Fibroblast of mammary gland (primary cell): ENCODE measurements at places on chromosomes 1 and 21.

DNA sequence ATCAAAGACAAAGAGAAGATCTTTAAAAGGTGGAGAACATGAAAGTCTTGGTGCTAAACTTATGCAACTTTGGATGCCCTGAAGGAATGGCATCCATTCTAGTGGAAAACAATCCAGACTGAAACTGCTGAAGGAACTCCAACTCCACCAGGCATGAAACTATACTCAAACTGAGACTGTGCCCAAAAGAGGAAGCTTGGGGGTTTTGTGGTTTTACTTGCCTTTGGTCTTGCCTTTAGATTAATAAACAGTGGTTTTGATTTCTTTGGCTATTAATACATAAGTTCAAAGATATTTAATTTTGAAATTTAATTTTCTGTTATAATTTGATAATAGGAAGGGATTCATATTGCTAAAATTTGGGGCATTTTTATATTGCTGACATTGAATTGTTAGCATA lies 17.4 kb upstream of the SLC30A10 start:
- DNase-seq = no peak

DNA sequence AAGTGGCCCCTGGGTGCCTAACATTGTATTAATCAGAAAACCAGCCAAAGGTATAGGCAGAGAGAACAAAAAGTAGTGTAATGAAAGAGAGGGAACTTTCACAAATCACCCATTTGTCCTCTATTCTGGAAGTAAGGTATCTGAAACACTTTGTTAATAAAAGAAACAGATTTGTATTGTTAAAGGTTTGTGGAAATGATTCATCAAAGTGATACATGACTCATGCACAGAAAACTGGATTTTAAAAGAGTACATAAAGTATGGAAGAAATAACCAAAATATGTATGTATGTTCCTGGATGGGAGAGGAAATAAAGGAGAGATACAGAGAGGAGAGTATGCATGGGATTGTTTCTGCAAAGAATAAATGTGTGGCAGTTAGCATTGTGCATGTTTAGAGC lies 126.8 kb downstream of the RGS21 start:
- peak; percentile 36 for DNase-seq

GRCh38 chr1:231327617-231328016 lies 10.0 kb downstream of the EXOC8 start:
- no peak for DNase-seq

DNA sequence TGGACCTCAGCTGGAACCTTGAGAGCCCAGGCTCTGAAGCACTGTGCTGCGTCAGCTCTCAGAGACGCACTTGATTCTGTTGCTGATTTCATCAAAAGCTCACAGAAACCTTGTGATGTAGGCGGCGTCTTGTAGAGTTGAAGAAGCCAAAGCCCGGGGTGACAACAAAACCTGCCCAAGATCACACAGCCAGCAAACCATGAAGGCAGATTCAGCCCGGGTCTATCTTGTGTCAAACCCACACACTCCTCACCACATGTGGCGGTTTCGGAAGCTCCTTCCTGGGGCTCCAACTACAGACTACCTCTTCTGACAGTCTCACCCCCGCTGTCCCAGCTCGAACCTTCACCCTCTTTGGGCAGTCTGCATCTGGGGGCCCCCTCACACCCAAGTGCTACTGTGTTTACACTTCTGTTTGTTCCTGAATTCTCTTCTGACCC lies 50.4 kb downstream of the TENT5C start:
- no peak for DNase-seq

- no peak for DNase-seq
These were observed 353.3 kb downstream of the PBX1 start for GRCh38 chr1:164912290-164912689.

GRCh38 chr1:226662642-226663326 lies 76.3 kb downstream of the ITPKB start:
- peak; percentile 100 for DNase-seq

DNA sequence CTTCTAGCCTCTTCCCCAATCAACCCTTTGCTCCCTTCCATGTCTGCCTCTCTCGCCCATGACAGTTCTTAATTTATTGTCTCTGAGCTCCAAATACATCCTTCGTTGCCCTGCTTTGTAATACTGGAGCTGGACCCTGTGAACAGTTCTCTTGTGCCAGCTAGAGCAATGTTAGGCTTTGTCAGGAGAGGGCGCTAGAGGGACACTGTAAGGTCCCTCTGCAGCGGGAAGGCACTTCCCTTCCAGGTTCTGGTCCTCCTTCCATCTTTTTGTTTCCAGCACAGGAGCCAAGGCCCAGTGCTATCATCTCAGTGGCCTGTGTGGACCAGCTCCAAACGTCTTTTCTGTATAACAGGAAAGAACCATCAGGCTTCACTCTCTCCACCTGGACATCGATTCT lies 95.9 kb downstream of the PTPRU start:
- peak; percentile 47 for DNase-seq

DNA sequence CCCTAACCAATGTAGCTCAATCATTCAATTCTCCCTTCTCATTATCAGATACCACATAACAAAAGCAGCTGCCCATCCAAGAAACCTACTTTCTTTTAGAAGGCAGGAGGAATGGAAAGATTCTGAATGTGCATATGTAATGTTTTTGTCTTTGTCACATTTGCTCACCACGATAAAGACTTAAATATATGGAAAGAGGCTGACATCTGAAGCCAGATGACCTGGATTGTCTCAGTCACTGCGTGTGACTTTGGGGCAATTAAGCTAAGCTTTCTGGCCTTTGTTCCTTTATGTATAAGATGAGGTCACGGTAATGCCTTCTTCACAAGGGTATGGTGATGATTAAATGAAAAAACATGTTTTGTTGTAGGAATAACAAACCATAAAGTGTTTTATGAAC lies 42.6 kb downstream of the LRRC52 start:
- DNase-seq = no peak

DNA sequence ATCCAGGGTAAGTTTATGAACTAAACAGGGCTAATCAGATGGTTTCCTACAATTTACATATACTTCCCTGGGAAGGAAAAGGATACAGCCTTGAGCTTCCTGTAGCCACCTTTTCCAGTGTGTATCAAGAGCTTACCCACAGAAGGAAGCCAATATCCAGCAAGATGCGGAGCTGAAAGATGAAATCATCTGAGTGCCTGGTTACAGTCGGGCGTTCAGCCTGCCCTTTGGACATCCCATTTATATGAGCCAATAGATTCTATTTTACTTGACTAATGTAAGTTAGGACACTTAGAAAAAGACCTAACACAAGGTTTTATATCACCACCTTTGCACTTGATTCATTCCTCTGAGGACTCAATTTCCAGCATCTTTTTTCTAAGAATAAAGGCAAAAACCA lies 108.2 kb downstream of the UCHL5 start:
- DNase-seq = no peak

GRCh38 chr1:119286587-119287181 lies 81.9 kb upstream of the HAO2 start:
- peak; percentile 49 for DNase-seq

- DNase-seq = no peak
These were observed 8.8 kb upstream of the PAFAH2 start for GRCh38 chr1:26006710-26007109.

- DNase-seq = peak; percentile 34
These were observed 4.5 kb upstream of the CD101 start for GRCh38 chr1:116997066-116997465.

GRCh38 chr21:44773291-44773932 lies 28.2 kb downstream of the UBE2G2 start:
- no peak for DNase-seq

DNA sequence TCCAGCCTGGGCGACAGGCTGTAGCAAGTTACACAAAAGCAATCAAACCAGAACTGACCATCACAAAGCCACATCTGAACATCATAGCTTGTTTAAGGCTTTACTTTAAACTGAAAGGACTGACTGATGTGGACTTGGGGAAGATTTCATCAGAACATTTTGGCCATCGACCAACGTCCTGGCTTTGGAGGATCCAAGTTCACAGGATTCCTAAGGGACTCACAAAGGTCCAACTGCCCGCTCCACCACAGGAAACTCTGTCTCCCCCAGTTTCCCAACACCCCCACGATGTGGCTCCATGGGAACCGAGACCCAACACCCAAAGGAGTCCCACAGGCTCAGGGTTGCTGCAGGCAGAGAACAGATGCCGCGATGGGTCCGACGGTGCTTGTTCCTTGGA lies 9.3 kb downstream of the SSU72 start:
- no peak for DNase-seq

DNA sequence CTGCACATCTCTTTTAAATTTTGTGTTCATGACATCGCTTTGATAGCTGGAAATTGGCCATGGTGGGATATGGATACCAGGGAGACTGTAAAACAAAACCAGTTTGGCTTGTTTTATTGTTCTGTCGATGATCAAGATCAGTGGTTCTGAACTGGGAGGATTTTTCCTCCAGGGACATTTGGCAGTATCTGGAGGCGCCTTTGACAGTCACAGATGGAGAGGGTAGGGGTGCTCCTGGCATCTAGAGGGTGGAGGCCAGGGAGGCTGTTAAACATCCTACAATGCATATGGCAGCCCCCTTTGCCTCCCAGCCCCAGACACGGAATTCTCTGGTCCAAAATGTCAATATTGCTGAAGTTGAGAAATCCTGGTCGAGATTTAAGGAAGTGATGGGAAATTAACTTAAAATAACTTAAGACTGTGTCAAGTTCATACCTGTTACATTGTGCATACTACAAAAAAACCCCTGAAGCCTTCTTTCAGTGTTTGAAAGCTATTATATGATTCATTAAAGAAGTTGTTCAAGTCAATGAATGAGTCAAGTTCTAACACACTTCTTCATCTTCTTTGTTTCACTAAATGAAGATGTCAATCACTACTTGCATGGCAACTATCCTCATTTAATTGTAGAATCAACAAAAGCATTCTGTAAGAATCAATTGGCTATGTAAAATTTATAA lies 150.9 kb downstream of the KCNJ6 start:
- no peak for DNase-seq

DNA sequence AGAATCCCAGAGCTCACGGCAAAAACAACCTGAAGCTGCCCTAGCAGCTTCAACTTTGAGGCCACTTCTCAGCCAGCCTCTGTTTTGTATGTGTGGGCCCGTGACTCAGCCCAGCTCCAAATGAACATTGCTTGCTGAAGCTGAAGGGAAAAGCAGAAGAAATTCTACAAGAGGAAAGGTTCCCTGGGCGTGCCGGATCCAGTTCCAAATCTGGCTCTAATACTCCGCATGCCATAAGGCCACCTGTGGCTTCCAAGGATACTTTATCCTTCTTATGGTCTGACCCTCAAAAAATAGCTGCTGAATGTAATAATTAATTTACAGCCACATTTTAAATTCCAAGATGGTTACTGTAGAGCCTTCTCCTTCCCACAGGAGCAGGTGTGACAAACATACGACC lies 24.3 kb downstream of the TSPAN2 start:
- DNase-seq = no peak

- DNase-seq = no peak
These were observed 71.6 kb upstream of the RUNX1 start for GRCh38 chr21:35120631-35121180.

DNA sequence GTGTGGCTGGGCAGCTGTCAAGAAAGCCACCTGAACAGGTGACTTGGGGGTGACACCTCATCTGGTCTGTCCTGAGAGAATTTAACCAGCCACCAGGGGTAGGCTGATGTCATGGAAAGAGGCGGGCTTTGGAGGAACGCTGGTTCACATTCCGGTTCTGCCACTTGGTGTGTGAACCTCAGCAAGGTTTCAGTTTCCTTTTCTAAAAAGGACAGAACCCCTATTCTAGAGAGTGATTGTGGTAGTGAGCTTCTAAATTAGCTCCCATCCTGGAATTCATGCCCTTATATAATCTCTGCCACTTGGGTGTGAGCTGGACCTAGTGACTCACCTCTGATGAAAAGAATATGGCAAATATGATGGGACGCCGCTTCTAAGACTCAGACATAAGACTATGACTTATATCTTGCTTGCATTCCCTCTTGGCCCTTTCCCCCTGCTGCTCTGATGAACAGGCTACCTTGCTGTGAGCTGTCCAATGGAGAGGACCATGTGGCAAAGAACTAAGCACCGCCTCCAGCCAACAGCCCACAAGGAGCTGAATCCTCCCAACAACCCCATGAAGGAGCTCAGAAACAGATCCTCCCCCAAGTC lies 332.1 kb downstream of the RRAGC start:
- DNase-seq = no peak

DNA sequence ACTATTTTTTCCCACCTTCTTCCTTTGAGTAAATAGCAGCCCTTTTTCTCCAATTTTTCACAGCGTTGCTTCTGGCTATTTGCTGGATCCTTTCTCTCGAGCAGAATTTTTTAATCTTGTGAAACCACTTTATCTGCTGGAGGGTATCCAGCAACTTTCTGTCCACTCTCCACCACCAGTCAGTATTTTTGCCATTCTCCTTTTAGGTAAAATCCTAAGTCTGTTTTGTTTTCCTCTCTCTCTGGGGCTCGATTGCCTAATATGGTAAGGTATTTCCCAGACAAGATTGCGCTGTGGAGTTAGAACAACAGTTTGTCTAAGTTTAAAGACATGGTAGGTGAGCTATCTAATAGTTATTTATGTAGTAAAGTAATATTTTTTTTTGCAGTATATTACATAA lies 156.9 kb downstream of the PPP1R12B start:
- DNase-seq = peak; percentile 63

DNA sequence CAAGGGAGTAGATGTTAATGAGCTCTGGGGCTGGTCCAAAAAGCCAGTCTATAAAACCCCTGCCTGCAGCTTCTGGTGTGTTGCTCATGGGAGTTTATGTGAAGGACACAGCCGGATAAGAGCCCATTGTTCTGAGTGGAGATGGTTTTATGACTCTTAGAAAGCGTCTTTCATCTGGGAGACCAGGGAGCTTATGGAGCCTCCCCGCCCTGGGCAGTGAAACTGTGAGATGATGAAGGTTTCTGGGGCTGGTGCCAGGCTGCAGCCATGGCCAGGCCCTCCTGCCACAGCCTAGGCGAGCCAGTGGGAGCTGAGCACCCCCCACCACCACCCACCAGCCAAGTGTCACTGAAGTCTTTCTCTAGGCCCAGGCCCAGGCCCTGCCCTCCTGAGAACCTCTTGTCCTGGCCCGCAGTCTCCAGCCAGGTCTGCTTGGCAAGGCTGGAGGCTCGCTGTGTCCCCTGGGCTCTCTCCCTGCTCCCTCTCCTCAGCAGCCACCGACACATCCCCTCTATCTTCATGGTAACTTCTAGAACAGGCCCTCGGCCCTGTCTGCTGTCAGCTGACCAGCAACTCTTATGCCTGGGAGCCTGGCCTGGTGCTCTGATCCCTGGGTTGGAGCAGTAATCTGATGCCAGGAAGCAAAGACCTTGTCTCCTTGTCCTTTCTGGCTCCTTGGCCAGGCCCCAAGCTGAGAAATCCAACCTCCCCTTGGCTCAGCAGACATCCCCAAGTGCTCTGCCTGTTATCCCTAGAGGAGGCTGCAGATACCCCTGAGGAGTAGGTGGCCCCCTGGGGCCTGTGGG lies 7.6 kb upstream of the ARHGEF10L start:
- DNase-seq = peak; percentile 44

- peak; percentile 44 for DNase-seq
These were observed 436.4 kb downstream of the PLA2G4A start for GRCh38 chr1:187264995-187265602.

DNA sequence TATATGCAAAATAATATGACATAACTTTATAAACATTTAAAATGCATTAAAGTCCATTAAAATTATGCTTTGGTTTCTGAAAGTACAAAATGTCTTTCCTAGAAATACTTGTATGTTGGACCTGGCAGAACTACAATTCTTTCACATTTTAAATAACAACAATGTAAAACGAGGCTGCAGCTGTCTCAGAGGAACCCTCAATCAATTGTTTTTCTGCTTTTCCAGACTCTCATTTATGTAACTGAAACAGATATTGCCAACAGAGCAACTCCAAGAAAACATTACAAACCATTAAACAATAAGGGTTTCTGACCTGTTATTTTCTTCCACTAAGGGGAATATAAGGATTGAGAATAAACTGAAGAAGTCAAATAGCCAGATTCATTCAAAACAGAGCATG lies 1193.4 kb downstream of the NCAM2 start:
- DNase-seq = no peak
